Stimulated activated CD8-positive, alpha-beta memory T cell treated with anti-CD3 and anti-CD28 coated beads, Interleukin-15, amount 100 ng/mL, for 1 hour (primary cell): ENCODE measurements at places on chromosomes 13 and 19.

DNA sequence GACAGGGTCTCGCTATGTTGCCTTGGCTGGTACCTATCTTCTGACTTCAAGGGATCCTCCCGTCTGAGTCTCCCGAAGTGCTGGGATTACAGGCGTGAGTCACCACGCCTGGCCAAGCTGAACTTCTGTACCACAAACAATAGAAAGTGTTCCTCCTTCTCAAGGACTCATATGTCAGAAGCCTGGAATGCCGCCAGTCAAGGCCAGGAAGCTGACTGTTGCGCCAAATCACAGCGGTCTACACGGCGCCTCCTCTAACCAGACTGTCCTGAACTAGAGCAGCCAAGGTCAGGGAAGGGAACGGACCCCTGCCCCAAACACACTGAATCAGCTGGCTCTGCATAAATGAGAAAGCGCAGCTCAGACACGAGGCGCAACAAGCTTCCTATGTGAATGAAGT lies 14.6 kb downstream of the RAB20 start:
- no peak for DNase-seq

GRCh38 chr19:6769006-6769619 lies 1.9 kb upstream of the SH2D3A start:
- no peak for DNase-seq

DNA sequence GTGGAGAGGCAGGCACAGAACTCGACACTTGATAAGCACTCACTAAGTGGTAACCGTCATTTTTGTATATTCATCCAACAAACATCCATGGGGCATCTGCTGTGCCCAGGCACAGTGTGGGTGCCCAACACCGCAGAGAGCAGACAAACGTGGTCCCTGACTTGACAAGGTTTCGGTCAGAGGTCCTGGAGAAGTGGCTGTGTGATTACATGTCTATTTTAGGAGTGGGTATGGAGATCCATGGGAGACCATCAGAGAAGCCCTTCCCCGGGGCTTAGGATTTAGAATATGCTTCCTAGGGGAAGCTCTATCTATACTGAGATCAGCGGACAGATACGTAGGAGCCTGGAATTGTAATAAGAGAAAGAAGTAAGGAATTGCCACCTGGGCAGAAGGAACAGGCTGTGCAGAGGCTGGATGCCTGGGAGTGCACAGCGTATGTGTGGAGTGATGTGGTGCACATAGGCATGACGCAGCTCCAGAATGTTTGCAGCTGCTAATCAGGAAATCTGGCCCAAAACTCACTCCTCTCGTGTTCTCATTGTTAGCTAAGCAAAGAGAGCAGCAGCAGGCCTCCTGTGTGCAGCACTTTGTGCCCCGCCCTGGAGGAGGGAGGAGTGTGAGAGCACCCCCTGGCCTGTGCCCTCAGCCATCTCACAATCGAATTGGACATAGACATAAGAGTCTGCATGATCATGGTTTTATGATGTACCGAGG lies 23.0 kb upstream of the IRS2 start:
- no peak for DNase-seq

DNA sequence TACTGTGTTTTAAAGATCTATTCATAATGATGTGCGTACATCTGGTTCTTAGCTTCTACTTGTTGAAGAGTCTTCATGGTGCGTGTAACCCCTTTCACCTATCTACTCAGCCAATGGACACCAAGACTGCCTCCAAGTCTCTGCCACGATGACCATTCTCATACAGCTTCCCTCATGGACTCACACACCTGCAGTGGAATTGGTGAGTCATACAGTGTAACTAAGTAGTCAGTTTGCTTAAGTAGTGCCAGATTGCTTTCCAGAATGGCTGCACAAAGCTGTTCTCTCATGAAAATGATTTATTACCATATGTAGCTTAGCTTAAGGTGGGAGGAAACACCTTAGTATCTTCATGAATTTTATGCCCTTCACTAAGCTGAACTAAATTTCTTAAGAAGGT lies 112.3 kb downstream of the AKAP11 start:
- DNase-seq = no peak

DNA sequence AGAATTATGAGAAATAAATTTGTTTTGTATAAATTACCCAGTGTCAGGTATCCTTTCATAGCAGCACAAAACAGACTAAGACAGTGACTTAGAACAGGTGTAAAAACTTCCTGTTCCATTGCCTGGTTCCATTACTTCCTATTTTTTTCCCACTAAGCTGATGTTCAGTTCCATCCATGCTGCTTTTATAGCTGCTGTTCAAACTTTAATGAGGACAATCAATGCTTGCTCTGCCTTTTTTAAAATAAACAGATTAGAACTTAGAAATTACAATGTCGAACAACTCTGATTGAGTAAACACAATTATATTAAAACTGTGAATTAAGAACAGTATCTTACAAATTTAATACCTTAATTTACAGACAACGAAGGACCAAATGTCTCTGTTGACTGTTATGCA lies 818.9 kb downstream of the OLFM4 start:
- no peak for DNase-seq

DNA sequence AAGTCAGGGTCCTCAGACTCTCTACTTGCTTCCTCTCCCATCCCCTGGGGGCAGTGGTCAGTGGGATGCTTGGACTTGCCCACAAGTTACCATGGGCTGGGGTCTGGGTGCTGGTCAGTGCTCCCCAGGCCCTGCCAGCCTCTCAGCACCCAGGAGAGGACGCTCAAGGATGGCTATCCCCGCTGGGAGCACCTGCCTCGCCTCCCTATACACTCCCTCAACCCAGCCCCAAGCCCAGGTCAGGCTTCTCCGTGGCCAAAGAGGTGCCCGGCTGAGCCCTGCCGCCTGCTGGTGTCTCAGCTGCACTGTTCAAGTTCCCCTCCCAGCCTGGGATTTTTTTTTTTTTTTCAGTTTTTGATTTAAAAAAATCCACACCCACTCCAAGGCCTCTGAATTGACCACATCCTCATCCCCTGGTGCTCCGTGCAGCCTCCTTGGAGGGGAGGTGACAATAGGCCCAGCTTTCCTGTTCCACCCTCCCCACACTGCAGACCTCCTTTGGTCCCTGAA lies 10.8 kb downstream of the F2RL3 start:
- DNase-seq = no peak

DNA sequence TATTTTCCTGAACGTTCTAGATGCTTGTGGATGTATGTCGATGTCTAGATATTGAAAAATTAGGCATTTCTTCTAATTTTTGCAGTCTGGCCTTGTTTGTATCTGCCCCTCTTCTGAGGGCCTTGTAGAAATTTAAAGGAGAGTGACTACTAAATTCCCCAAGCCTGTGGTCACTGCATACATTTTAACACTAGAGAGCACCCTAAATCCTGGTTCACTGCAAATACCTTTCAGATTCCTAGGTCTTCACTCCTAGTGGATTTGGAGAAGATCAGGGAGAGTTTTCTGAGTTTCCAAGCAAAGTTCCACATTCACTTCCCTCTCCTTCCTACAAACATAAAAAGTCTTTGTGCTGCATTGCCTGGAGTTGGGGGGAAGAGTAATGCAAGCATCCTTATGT lies 1272.5 kb downstream of the OLFM4 start:
- no peak for DNase-seq

GRCh38 chr19:9757544-9758501 lies 10.7 kb downstream of the ZNF846 start:
- DNase-seq = no peak

DNA sequence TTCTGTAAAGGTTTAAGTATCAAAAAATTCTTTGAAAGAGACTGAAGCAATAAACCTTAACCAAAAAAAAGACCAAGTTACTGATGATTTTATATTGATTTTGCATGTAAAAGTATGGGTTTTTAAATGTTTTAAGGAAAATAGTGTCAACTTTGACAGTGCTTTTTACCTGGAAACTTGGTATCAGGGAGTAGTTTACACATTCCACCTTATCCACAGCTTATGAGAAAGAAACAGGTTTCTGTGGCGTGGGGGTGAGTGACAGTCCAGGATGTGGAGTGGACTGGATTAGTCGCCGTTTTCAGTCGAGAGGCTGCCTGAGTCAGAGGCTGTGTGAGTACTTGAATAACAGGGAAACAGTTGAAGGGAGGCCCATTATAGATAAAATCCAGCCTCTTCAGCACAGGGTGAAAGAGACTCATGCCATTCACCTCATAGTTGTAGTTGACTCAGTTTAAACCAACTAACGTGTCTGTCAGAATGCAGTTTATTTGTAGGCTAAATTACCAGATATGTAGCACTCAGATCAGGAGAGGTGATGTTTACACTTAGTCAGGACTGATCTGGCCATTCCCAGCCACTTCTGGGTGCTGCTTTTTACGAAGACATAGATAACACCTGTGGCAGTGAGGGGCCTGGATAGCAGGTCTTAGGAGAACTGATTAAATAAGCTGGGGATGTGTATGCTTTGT lies 595 bp upstream of the GPR183 start:
- DNase-seq = no peak

GRCh38 chr19:14081797-14082674 lies 3.5 kb downstream of the C19orf67 start:
- DNase-seq = no peak

DNA sequence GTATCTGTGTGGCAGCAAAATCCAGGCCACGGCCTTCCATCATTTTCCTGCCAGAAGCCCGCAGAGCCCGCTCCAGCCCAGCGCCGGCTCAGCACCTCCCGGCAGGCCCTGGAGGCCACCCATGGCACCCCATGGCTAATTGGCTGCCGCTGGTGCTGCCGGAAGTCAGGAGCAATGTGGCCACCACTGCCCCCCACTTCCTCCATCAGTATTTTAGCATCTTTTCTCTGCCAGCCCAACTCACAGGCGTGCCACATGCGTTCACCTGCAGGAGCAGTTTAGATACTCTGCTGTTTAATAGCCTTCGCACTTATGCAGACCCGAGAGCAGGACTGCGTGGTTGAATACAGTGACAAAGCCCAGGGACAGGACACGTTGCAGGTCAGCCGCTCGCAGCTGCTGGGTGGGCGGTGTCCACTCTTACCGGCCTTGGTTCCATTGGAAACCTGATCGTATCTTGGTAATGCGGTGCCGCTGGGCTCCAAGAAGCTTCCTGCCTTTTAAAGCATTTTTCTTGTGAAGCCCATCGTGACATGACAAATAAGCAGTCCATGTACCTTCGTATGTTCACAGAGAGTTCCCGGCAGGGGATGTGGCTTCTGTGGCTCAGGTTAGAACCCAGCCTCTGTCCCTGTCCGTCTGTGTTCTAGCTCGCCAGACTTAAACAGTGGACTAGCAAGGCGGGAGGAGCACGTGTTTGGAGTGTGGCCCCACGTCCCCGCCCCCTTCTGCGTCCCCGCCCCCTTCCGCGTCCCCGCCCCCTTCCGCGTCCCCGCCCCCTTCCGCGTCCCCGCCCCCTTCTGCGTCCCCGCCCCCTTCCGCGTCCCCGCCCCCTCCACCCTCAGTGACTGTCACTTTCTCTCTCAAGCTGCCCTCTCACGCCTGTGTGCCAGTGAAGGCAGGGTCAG lies 162.0 kb upstream of the SOX1 start:
- no peak for DNase-seq

DNA sequence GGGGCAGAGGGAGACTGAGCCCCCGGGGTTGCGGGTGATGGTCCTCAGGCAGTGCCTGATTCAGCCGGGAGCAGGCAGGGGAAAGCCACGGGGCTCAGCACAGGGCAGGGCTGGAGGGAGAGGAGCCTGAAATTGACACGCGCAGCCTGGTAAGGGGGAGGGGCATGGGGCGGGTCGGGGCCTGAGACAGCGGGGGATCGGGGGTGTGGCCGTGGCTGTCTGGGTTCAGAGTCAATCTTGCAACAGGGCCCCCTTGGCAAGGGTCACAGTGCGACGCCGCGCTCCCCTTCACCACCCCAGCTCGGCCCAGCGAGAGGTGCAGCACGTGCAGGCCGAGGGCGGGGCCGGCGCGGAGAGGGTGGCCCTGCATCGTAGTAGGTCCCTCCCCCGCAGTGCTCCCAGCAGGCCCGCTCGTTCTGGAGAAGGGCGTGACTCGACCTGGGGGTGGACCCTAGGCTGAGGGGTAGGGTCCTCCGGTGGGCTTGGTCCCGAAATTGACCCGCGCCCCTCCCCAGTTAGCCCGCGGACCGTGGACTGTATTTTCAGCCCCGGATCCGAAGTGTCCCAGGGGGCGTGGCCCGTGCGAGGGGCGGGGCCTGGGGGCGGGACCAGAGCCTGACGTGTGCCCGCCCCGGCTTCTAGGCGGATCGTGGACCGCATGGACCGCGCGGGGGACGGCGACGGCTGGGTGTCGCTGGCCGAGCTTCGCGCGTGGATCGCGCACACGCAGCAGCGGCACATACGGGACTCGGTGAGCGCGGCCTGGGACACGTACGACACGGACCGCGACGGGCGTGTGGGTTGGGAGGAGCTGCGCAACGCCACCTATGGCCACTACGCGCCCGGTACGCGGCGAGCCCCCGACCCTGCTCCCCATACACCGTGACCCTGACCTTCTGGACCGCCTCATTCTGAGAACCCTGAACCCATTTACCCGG lies 6.0 kb downstream of the RCN3 start:
- peak; percentile 78 for DNase-seq

- DNase-seq = no peak
Measured at GRCh38 chr13:28548872-28549271, 53.9 kb upstream of the FLT1 start.

GRCh38 chr13:96041326-96042110 lies 11.7 kb downstream of the UGGT2 start:
- DNase-seq = no peak

DNA sequence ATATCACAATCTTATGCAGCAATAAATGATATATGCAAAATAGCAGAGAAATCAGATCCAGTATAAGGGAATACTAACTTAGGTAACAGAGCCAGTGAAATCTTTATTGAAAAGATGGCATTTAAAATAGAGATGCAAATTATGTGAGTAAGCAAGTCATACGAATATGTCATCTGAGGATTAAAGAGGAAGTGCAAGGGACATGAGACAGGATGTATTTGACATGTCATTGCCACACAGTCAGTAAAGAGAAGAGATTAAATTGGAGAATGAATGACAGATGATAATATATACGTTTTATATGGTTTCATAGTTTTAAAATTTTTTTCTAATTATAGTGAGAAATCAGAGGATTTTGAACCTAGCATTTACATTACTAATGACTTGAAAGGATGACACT lies 426.4 kb downstream of the SLITRK5 start:
- DNase-seq = no peak

DNA sequence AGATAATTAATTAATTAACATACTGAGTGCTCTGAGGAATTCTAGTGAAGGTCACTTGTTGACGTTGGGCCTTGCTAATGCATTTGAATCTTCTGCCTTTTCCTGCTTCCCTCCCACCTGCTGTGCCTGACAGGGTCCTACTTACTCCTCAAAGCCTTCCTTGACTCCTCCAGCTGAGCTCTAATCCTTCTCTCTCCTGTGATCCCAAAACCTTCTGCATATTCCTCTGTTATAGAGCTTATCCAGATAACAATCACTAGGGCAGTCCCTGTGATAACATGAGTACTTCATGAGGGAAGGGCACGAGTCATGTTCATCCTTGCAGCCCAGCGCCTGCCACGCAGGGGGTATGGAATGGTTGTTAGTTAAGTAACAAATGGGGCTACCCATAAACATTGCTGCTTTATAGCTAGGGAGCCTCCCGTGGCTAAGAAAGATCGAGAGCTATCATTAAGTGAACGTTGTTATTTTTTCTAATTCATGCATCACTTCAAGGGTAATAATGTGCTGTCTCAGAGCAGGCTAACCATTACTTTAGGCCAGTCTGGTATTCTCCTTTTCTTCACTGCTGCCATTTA lies 19.1 kb upstream of the SPATA13 start:
- DNase-seq = no peak

- no peak for DNase-seq
Measured at GRCh38 chr13:43694146-43694664, 92.6 kb downstream of the ENOX1 start.
